ENCODE measurements at places on chromosomes 1 and 21.

DNA sequence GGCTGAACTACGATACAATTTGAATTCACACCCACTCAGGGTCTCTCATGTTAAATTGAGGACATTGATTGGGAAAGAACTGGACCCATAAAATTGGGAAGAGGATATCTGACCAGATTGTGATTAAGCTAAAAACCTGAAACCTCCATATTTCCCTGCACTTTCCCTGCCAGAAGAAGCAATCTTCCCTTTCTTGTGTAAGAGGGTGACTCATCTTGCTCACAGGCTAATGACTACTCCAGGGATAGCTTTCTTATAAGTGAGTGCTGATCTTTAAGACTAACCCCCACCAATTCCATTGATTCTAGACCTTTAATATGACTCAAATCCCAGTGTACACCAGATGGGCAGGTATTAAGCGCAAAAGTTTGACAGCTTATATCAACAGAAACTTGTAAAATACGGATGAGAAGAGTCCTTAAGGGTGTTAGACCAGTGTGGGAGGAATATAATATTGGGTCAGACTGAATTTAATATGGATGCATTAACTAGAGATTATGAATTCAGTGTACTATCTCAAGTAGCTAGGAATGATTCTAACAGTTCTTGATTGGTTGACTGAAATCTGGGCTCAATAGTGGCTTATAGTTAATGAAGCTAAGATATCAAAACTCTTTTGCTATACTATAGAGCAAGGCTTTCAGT, 12.1 kb upstream of the SGIP1 start:
- no peak for DNase-seq

DNA sequence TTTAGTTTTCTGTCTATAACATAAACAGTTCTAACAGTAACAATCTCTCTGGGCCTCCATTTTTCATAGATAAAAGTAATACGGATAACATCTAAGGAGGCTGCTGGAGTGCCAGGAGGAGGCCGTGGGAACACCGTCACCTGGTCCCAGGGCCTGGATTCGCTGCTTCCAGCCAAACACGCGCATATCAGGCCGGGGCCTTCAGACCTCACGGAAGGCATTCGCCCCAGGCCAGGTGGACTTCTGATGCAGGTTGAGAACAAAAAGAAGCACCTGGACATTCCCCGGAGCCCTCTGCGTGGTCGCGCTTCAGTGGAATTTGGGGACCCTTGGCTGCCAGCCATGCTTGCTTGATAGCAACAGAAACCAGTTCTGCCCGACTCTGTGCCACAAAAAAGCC, 113.1 kb upstream of the GUCA2B start:
- DNase-seq, result no peak

- DNase-seq, result peak; percentile 91
Observed at GRCh38 chr1:154730986-154731489, 123.1 kb upstream of the ADAR start.

- no peak for DNase-seq
Observed at GRCh38 chr1:184324972-184325371, 61.9 kb upstream of the C1orf21 start.

DNA sequence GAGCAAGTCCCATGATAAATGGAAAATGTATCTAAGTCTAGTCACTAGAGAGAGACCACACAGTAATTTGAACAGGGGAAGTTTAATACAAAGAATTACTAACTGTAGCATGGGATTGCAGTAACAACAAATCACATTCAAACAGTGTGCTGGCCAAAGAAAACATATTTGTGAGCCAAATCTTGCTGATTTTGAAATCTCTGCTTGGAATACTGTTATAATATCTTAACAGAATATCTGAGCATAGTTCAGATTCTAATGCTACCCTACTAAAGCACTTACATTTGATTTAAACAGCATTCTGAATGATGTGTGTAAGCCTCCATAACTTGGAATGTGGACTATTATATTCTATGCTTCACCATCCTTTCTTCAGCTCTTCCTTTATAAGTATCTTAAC, 270.0 kb upstream of the BRINP3 start:
- DNase-seq, result no peak

DNA sequence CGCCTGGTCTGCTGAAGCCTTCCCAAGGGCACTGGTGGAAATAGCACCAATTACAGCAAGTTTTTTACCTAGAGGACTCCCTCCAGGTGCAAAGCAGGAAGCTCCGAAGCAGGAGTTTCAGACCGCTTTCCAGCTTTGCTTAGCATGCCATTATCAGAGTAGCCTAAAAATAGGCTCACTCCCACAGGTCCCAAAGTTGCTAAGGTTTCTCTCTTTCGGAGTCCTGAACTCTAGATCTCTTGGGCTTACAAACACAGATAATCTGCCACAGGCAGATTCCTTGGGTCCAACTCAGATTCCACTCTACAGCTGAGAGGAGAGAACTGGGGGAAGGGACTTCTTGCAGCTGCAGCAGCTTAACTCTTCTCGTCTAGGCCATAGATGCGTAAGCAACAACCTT, 22.5 kb downstream of the ZMYND12 start:
- no peak for DNase-seq

DNA sequence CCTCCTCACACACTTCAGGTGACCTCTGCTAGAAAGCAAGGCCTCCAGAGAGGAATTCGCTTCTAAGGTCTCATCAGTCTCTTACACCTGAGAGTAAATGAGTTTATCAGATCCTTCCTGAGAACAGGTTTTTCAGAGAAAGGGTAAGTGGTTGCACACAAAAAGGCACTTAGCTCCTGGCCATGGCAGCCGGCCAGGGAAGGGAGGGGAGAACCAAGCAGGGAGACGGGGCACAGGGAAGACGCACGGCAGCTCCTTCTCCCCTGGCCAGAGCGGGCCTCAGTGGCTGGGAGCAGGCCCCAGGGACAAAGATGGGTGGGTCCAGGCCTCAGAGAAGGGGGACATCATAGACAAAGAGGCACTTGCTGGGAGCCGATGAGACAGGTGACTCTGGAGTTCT, 3.6 kb upstream of the TNNT2 start:
- no peak for DNase-seq

- peak; percentile 42 for DNase-seq
Observed at GRCh38 chr21:31609081-31609480, 50.4 kb upstream of the SOD1 start.

DNA sequence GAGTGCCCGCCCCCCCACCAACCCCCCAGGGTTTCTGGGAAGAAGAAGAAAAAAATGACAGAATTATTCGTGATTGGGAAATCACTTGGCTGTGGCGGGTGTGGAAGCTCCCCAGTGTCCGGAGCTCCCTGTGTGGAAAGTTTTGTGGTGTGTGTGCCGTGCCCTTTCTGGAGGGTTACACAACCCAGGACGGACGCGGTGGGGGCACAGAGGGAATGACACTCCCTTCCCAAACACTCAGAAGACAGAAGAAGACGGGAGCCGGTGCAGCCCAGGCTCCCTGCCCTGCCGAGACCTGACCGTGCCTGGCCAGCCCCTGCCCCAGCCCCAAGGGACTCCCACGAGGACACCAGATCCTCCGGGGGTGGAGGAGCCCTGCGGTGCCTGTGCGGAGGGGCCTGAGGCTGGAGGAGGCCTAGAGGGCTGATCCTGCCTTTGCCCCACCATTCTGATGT, 33.0 kb upstream of the ADARB1 start:
- no peak for DNase-seq

- no peak for DNase-seq
Observed at GRCh38 chr21:33733601-33734000, 91.3 kb downstream of the ITSN1 start.

GRCh38 chr1:17531682-17532487, 7.6 kb upstream of the ARHGEF10L start:
- DNase-seq, result no peak

GRCh38 chr1:173413271-173413707, 63.8 kb upstream of the PRDX6 start:
- no peak for DNase-seq

GRCh38 chr1:84260852-84261518, 40.5 kb upstream of the SAMD13 start:
- DNase-seq, result no peak

DNA sequence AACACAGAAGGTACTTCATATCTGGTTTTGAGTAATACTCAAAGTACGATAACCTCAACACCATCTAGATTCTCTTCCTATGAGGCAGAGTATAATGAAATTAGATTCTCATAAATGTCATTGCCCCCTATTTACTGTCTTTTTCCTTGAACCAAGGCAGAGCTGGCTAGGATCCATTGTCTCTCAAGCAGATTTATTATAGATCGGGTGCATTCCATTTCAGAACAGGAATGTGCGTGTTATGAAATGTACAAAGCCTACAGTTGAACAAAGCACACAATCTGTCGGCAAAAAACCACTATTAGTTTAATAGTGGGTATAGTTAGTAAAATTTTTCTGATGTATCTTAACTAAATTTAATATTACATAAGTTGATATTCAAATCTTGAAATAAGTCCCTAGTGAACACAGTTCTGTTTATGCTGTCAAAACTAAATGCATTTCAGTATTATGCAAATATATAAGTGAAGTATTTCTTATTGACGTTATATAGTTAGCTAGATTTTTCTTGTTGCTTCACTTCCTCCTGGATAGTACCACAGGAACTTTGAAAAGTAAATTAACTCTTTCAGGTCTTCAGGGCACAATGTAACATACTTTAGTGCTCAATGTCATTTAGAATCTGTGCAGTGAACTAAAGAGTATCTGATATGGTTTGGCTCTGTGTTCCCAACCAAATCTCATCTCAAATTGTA, 92.1 kb downstream of the DDAH1 start:
- no peak for DNase-seq

DNA sequence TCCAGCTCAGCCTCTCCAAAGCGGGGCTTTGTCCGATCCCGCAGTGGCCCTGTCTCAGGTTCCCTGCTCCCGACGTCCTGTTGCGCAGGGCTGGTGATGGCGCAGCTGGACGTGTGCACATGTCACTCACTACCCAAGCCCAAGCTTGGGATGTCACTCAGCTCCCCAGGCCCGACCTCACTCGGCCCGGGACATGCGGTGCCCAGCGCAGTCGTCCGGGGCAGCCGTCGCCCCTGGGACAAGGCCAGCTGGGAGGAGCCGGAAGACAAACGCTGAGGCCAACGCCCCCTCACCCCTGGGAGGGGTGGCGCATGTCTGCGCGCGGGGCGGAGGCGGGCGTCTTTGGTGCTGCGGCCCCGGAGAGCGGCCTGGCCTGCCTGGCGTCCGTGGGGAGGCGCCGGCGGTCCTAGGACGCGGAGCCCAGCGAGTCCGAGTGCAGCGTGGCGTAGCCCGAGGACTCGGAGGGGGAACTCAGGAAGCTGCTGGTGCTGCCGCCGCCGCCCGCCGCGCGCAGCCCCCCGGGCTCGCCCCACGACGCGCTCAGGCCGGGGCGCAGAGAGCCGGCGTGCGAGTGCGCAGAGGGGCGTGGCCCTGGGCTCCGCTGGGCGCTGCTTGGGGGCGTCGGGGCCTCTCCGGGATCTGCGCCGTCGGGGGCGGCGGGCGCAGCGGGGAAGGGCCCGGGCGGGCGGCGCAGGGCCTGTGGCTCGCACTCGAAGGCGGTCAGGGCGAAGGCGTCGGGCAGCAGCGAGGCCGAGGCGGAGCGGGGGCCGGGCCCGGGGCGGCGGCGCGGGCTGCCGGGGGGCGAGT, 5.2 kb downstream of the HES3 start:
- DNase-seq, result peak; percentile 55

GRCh38 chr1:26419494-26419893, 8.9 kb downstream of the LIN28A start:
- DNase-seq, result no peak

- DNase-seq, result no peak
Observed at GRCh38 chr1:228500143-228500734, 13.1 kb downstream of the RNF187 start.

DNA sequence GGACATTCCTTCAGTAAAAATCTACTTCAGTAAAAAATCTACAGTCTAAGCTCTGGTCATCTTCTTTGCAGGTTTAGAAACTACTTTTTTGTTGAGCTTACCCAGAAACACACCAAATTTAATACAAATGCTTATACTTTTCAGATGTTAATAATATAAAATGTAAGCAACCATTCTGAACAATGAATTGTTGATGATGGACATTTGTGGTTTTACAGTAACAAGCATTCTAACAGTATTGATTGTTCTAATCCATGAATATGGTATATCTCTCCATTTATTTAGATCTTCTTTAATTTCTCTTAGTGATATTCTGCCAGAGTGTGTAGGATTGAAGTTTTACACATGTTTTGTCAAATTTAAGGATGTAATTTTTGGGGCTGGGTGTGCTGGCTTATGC, 27.0 kb upstream of the SRSF10 start:
- no peak for DNase-seq

DNA sequence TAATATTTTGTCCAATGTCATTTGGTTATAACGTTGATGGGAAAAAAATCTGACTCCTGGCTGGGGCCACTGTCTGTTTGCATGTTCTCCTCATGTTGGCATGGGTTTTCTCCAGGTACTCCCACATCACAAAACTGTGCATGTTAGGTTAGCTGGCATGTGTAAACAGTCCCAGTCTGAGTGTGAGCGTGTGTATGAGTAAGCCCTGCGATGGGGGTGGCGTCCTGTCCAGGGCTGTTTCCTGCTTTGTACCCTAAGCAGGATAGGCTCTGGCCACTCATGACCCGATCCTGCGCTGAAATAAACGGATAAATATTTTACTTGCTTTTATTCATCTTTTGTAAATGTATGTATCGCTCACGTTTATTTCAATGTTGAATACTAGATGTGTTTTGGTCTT, 13.5 kb downstream of the EFCAB14 start:
- DNase-seq, result no peak

DNA sequence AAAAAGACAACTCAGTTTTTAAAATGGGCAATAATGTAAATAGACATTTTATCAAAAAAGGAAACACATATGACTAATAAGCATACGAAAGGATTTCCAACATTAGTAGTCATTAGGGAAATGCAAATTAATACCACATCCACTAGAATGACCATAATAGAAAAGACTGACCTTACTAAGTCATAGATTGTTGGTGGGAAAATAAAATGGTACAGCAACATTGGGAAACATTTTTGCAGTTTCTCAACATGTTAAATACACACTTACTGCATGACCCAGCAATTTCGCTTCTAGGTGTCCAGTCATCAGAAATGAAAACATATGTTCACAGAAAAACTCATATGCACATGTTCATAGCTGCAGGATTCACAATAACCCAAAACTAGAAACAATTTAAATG, 29.9 kb upstream of the SLC44A3 start:
- DNase-seq, result no peak

GRCh38 chr1:54324251-54325140, 81.7 kb downstream of the SSBP3 start:
- DNase-seq, result no peak

DNA sequence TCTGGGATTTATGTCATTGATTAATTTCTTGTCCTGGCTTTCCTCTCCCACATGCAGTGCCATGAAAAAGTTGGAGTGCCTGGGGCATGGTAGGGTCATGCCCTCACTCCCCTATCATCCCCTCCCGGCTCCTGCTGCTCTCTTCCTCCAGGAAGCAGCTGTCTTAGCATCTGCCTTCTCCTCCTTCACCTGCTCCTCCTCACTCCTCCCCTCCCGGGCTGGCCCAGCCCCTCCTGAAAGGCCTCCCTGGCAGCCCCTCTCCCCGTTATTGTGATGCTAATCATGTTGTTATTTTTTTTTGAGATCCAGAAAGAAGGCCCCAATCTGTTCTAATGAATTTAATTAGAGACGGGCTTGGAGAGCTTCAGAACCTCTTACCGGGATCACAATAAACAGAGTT, 36.3 kb upstream of the NFASC start:
- peak; percentile 79 for DNase-seq
